ENCODE measurements at places on chromosomes 2 and 18.
A peak's percentile ranks its signal among the peaks of the same experiment; 100 is the strongest.

- DNase-seq = peak; percentile 0
These were observed 911.4 kb upstream of the ZEB2 start for GRCh38 chr2:145431181-145431951.

- no peak for DNase-seq
These were observed 100.1 kb upstream of the ASAP2 start for GRCh38 chr2:9106338-9107167.

- DNase-seq = no peak
These were observed 109.1 kb downstream of the PID1 start for GRCh38 chr2:229162015-229162414.

DNA sequence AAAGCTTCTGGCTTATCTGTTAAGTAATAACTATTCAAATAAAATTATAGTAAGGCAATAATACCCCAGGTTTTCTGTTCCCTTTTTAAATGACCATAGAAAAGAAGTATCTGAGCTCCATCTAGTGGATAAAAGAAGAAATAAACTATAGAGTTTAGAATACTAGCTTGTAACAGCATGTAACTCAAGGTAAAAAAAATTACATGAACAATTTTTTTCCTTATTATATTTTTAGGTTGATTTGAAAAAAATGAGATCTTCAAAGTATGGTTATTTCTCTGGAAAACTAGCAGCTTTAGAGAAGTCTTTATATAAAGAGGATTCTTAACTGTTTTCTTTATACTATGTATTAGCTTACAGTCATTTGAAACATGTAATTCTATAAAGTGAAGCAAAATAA is 58.1 kb downstream of the NCKAP1 start:
- DNase-seq = peak; percentile 41

DNA sequence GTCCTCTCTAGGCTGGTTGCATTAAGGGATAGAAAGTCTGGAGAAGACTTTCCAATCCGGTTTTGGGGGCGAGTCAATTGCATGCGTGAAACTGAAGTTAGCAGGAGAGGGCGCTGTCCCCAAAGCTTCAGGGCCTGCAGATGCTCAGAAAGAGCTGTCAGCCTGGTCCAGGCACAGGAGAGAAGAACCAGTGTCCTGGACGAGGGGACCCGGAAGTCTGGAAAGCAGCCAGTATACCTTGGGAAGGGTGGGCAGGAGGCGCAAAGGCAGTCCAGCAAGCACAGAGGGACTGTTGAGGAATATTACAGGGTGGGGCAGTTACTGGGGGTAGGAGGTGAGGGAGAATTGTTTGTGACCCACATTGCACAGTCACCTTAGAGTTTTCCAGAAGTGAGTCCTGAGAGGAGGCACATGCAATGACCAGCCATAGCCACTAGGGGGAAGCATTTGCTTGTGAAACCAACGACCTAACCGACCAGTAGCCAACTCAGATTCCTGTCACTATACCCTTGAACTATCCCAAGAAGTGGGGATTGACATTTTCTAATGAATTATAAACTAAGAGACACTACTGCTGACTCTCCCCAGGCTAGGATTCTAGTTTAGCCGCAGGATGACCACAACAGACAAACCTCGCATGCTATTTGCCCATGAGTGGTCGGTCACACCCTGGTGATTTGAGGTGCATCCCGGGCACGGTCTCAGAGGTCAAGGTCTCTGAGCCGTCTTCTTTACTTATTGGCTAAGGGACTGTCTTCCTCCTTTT is 172.8 kb downstream of the RDH14 start:
- DNase-seq = peak; percentile 65

GRCh38 chr2:169464466-169464865 is 14.8 kb upstream of the BBS5 start:
- DNase-seq = no peak

- DNase-seq = peak; percentile 63
These were observed 67.6 kb upstream of the MCFD2 start for GRCh38 chr2:46983065-46983801.

- no peak for DNase-seq
These were observed 57.7 kb downstream of the SLC25A12 start for GRCh38 chr2:171836146-171836910.

DNA sequence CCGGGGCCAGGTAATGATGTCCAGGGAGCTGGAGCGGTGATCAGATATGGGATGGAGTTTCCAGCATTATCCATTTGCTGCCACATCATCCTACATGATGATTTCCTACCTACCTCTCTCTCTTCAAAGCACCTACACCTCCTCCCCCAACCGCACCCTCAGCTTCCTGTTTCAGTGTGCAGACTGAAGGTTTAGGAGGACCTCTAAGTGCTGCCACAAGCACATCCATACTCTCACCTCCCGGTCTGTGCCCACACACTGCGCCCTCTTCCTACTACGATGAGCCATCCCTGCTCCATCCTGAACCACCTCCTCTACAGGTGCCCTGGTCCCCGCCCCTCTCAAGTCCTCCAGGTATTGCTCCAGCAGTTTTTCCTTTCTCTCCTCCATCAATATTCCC is 123.7 kb downstream of the ALPK2 start:
- no peak for DNase-seq

GRCh38 chr2:95274291-95275150 is at the start of gene PROM2:
TSS of gene PROM2 (plus strand) at chr2:95274449. CDS start at chr2:95274586, 137 bp downstream.
- no peak for DNase-seq

DNA sequence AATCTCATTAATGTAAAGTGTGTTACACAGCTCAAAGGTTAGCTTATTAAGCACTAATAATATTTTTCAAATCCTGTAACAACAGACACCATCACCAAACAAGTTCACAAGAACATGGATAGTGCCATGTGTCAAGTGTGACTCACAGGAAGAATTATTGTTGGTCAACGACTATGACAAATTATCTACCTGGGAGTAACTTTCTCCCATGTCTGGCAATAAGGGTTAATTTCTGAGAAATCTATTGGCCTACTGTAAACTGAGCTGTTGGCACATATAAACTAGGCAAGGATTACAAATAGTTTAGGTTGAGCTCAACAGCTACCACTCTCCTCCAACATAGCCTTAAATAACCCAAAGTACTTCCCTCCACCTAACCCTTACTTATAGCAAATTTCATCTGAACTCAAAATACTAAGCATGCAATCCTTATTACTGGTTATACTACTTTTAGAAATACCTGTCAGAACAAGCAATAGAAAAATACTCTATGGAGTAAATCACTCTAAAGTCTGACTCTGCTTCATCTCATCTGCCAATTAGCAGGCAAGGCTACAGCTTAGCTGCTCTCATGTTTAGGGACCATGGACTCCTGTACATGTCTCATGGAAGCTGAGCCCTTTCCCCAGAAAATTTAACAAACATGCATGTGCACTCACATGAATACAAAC is 223.0 kb downstream of the NBAS start:
- DNase-seq = no peak

DNA sequence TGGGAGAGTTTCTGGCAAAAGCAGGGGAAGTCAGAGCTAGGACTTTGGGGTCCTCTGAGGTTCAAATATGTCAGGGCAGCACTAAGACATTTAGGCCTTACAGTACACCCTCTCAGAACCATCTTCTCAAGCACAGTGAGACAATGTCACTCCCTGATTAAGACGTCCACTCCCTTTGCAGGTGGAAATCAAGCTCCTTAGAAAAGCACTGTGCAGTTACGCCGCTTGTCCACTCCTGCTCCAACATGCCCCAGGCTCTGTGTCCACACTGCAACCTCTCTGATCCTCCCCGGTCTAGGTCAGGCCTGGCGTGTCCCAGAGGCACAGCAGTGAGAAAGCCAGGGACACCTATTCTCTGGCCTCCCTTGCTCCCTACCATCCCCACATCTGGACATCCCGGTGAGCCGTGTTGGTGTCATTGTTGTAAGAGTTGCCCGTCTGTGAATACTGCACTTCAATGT is 528.6 kb upstream of the ID2 start:
- no peak for DNase-seq

DNA sequence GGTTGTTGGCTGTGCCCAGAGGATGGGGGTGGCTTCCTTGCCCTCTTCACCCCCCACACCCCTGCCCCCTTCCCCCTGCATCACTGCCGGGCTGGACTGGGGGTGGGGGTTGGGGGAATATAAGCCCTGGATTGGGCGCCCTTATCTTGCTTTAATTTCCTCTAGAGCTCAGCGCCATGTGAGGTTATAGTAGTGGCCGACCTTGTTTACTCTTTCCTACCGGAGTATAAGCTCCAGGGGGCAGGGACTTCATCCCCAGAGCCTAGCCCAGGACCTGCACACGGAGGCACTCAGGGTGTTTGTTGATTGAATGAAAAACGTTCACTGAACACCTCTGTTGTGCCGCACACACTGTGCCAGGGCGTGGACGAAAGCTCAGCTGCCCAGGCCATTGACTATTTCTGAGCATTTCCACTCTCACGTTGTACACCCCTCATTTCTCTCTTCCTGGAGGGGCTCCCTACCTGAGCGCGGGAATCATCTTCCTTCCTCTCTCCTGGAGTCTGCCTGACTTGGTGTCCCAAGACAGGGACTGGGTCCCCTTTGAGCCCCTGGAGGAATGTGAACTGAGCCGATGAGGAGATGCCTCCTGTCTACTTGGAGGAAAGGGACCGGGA is 9.3 kb upstream of the SPATA3 start:
- no peak for DNase-seq

GRCh38 chr2:15643791-15644585 is 52.3 kb downstream of the DDX1 start:
- no peak for DNase-seq

DNA sequence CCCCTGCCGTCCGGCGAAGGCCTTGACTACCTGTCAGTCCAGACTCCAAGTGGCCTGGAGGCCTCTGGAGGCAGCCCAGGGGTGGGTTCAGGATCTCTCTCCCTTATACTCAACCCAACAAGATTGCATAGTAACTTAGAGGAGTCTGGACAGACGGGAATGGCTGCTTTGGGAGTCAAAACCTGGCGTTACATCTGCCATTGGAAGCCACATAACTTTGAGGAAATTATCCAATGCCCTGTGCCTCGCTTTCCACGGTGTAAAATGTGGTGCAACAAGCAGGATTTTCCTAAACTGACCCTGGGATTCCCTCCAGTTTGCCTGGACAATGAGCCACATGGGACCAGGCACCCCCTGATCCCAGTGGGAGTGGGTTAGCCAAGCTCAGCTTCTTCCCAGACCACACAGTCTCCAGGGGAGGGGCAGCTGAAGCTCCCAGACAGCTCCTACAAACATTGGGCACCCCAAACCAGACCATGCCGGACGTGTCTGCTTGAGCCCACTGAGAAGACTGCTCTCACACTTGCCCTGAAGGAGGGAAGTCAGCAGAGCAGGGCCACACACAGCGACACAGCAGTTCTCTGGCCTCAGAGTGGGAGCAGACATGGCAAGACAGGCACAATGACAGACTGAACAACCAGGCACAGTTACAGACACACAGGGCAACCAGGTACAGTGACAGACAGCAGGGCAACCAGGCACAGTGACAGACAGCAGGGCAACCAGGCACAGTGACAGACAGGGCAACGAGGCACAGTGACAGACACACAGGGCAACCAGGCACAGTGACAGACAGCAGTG is 65.6 kb upstream of the RAB6C start:
- DNase-seq = no peak

- no peak for DNase-seq
These were observed 4.1 kb downstream of the ITGA4 start for GRCh38 chr2:181461056-181461997.

GRCh38 chr2:219829667-219830352 is 202.4 kb downstream of the SLC4A3 start:
- DNase-seq = no peak

DNA sequence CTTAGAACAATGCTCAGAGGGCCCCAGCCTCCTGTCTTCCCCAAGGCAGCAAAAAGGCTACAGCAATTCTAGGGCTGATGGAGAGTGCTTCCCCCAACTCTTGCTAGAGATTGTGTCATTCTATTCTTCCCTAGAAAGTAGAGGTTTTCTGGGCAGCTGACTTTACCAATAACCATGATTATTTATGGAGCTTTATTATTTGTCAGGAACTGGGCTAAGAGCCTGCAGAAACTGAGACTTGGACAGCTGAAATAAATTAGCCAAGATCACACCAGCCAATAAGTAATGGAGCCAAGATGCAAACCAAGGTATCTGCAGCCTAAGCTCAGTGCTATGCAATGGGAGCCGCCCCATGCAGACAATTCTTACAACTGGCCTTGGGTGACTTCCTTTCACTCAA is 84.8 kb downstream of the CCBE1 start:
- DNase-seq = no peak

- no peak for DNase-seq
These were observed 197.9 kb downstream of the NEDD4L start for GRCh38 chr18:58241877-58242276.

DNA sequence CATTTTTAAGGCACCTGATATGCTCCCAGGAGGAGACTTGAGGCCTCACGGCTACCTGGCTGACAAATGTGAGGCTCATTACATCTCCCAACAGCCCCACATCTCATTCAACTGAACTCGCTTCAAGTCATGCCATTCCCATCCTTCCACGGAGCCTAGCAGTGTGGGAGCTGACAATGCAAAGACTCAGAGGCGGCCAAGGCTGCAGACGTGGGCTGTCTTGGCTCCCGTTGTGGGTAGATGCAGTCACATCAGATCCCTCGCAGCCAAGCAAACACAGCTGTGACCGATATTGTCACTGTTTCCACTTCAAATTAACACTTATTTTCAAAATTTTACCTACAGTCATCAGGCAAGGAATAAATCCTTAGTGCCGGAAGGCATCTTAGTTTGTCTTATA is 64.0 kb upstream of the TRIB2 start:
- no peak for DNase-seq

DNA sequence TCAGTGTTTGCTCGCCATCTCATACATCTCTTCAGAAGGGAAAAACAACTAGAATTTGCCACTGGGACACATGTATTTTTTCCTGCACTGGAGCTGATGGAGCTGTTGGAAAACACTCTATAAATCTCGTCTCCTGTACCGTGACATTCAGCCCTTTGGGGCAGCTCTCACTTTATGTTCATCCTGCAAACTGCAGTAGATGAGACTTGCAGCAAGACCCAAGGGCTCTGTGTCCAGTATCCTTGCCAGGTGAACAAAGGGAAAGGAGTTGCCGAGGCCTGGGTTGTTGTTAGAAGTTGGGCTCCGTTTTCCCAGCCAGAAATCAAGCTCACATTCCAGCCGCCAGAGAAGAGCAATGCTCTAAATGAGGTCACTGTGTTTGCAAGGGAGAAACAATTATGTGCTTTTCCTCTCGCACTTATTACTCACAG is 285.1 kb downstream of the SLC4A3 start:
- DNase-seq = no peak

DNA sequence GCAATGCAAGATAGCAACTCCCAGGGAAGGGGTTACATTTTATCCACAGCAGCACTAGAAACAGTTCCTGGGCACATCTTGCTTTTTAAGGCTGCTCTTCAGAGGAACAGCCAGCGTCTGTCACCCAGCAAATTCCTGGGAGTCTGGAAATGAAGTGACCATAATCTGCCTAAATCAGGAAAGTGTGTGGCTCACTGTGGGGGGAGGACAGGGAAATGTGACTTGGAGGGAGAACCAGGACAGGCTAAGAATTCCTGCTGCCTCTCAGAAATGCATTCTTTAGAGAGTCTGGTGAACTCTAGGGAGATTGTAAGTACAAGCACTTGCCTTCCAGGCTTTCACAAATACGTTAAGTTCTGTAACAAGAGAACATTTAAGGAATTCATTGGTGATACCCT is 364.3 kb upstream of the SPHKAP start:
- DNase-seq = no peak

All from SK-N-SH (cell line).